ENCODE measurements at places on chromosomes 12 and 14.

- no peak for DNase-seq
Observed at GRCh38 chr14:99137001-99137700, 134.8 kb downstream of the BCL11B start.

GRCh38 chr12:49582850-49583249, 14.9 kb upstream of the MCRS1 start:
- DNase-seq, result no peak

DNA sequence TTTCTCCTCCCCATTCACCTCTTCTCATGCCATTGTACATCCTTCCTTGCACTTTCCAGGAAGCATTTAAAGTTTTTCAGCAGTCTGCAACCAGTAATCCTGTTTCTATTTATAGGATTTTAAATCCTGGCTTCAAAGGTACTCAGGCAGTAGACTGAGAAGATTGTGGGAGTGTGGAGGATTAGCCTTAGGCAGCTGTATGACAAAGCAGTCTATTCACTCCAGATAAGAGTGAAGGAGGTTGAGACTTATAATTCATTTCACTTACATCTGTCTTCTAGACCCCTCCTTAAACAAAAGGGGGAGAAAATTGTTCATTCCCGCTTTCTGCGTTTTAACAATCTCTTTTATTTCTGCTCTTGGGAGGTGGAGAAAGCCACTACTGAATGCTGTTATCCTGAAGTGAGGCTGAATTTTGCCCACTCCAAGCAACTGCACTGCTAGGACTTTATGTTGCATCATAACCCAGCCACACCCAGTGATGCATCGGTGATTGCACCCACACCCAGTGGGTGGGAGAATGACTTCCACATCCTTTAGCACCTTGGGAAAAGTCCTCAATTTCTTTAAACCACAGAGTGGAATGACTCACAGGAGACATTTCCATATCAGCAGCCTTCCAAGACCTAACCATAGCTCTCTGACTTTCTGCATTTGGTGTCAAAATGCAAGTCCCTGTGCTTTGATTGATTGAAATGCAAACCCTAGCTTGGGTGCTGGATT, 382.5 kb upstream of the ATP2B1 start:
- DNase-seq, result no peak

DNA sequence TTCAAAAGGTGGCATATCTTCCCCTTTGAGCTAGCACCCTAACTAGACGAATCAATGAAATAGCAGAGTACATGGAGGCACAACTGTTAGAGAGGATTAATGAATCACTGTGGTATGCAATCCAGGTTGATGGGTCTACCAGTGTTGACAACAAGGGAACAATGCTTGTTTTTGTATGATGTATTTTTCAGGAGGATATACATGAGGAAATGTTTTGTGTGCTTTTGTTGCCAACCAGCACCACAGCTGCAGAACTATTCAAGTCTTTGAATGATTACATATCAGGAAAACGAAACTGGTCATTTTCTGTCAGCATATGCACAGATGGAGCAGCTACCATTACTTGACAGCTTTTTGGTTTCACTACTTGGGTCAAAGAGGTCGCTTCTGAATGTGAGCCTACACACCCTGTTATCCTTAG, 142.6 kb downstream of the GPHN start:
- DNase-seq, result no peak

DNA sequence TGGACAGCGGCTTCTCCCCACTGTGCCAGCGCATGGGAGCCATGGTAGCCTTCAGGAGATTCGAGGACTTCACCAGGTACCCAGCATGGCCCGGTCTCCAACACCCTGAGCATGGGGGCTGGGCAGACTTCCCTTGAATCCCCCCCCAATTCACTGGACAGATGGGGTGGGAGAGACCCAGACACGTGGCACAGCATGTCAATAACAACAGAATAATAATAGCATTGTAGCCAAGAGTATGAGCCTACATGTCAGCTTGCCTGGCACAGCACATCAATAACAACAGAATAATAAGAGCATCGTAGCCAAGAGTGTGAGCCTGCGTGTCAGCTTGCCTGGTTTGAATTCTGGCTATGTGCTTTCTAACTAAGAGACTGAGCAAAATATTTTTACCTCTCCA, 76.4 kb downstream of the FOXN4 start:
- DNase-seq, result no peak

- DNase-seq, result no peak
Observed at GRCh38 chr14:84760489-84761126, 769.3 kb upstream of the FLRT2 start.

- DNase-seq, result no peak
Observed at GRCh38 chr14:78666336-78667056, 496.3 kb downstream of the NRXN3 start.

GRCh38 chr12:5310151-5310550, 121.8 kb upstream of the NTF3 start:
- no peak for DNase-seq

- no peak for DNase-seq
Observed at GRCh38 chr14:37140176-37140575, 32.2 kb downstream of the SLC25A21 start.

- DNase-seq, result no peak
Observed at GRCh38 chr12:42767326-42767954, 177.9 kb upstream of the PRICKLE1 start.

DNA sequence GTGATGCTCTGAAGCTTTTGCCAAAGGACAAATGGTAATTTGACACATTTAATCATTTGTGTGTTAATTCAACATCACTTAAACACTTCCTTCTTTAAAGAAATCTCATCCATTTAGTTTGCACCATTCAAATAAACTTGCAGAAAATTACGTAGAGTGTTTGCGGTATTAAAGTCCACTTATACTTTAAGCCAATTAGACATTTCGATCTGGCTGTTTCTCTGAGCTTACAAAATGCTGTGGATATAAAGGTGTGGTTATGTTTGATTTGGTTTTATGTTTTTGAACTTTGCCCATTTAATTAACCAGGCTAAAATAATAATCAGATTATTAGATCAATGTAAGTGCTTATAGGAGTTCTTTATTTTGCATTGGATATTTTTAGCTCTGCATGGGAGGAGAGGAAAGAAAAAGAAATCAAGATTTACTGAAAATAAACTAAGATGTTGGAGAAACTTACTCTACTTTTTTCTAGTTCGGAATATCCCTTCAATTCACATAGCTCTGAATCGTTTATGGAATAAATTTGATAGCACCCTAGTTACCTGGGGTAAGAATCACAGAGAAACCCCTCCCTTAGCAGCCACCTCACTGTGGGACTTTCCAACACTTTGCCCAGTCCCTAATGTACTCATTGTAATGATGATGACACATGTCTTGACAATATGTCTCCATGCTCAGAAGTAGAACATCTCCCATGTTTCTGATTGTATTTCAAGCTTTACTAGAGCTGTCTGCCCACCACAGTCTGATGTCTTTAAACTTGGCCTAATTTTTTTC, 268.0 kb downstream of the BTG1 start:
- DNase-seq, result peak; percentile 7

- DNase-seq, result no peak
Observed at GRCh38 chr14:95683793-95684192, 2.4 kb upstream of the TCL1B start.

DNA sequence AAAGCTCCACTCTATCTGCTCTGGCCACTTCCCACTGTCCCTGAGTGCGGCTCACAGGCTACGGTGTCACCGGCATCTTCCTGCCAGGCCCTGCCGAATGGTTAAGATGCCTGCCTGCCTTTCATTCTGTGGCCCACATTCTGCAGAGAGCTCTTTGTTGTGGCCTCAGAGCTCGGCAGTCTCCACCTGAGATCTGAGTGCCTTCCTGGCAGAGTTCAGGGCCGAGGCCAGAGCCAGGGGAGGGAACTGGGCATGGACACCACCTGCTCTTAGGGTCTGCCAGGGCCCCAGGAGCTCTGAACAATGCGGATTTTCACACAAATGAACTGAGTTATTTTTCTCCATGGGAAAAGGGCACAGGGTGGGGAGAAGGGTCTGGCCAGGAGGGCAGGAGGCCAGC, 127.2 kb downstream of the RBM19 start:
- DNase-seq, result no peak

DNA sequence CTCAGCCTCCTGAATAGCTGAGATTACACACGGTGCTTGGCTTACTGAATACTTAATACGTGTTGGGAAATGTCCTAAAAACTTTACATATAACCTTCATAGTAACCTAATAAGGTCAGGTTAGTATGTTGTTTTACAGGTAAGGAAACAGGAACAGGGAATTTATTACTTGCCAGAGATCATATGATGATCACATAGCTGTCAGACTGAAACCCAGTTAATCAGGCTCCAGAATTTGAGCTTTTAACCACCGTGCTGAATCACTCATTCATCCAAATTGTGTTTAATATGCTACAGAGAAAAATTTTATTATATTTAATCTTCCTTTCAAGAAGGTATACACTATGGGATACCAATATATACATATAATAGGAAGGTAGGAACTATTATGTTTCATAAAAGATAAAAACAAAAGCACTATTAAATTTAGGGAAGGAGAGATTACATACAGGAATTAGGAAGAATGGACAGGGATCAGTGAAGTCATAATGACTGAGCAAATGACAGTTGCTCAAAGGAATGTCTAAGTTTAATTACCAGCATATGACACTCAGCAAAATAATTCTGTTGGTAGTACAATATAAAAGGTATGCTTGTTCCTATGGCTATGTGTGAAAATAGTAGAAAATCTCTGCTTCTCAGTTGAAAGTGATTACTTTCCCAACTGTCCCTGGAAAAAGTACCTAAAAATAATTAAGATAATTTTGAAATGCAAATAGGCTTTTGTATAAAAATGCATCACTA, 59.3 kb downstream of the HEATR5A start:
- DNase-seq, result no peak

DNA sequence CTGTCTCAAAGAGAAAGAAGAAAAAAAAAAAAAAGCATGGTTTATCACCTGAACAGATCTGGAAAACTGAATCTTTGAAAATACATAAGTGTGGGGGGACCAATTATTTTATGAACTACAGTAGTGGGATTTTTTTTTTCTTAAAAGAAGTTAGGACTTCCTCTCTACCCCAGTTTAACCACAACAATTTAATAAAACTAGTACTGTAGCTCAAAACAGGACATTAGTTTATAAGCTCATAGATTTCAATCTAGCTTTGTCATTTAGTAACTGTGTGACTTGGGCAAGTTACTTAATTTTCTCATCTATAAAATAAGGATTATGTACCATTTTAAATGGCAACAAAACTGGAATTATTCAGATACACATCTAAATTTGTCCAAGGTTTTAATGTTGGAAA, 23.5 kb upstream of the ARID4A start:
- no peak for DNase-seq

DNA sequence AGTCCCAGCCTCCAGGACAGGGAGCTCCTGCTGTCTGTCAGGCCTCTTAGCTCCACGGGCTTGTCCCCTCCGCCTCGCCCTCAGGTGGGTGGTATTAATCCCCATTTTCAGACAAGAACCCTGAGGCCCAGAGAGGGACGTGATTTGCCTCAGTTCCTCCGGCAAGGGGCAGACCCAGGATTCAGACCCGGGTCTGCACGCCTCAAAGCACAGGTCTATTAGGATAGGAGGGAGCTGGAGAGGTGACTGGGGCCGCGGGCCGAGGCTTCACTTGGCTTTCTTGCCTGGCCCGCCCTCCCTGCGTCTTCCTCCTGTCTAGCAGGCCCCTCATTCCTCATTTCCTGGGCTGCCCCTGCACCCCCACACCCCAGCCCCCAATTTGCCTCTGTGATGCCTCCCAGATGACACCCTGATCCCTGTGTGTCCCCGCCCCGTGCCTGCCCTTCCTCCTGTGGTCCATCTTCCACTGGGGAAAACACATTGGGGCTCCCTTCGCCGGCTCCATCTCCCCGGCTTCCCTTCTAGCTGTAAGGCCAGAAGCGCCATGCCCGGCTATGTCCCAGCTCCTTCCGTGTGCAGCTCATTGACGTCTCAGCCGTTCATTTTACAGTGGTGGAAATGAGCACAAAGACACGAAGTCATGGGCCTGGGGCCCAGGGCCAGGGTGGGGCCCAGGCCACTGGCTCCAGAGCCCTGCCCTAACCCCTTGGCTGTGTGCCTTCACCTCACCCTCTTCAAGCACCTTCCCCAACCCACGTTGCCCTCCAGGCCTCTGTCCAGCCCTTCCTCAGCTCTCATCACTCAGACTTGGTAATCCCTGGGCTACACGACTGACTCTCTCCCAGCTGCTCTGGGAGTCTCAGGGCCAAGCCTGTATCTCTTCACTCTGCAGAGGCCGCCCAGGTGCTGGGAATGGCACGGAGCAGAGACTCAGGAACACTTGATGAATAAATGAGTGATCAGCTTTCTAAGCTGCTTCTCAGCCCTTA, 15.5 kb upstream of the CYP46A1 start:
- no peak for DNase-seq

- no peak for DNase-seq
Observed at GRCh38 chr12:123494124-123494851, 36.3 kb downstream of the SNRNP35 start.

- no peak for DNase-seq
Observed at GRCh38 chr14:33165144-33165925, 226.7 kb downstream of the NPAS3 start.

- DNase-seq, result no peak
Observed at GRCh38 chr12:75591628-75592027, 80.2 kb upstream of the KRR1 start.

DNA sequence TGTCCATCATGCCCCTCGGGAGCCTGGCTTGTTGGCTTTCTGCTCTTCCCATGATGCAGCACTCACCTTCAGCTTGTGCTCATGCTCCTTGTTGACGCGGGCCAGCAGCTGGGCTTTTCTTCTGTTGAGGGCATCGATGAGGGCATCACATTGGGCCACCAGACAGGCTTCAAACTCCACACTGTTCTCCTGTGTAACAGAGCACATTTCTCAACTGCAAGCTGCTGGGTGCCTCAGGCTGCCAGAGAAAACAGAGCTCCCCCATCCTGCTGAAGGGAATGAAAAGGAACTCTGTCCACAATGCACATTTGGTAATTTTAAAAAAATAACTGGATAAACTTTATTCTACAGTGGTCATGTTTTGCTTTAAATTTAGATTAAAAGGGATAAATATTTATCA, 72.1 kb downstream of the TRIM9 start:
- no peak for DNase-seq

DNA sequence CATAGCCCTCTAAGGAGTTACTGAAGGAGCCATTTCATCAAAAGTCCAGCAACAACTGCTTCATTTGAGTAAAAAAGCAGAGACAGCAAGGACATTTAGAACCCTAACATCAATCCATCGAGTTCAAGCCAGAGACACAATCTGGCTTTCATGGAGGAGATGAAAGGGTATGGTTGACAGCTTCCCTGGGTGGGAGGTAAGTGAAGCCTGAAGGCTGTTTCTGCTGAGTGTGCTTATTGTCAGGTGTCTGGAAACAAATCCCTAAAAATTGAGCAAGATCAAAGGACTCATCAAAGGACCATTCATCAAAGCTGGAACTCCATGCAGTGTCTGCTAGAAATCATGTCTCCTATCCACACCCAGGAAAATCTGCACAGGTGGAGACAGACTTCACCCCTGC, 104.4 kb upstream of the CCDC196 start:
- DNase-seq, result no peak

- DNase-seq, result no peak
Observed at GRCh38 chr12:62006076-62006732, 254.0 kb upstream of the USP15 start.

DNA sequence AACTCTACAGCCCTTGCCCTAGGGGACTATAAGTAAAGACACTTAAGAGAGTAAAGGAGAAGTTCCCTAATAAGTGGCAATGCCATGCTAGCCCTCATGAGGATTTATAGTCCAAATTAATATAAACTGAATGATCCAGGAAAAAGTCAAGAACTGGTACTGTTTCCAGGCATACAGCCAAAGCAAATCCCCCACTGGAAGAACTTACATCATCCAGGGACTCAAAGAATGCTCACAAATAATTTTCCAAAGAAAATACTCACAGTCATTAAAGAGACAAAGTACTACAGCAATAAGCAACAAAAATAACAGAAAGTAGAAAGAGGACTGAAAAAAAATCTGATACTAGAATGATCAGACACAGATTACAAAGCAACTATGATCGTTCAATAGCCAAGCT, 79.7 kb upstream of the RAP1B start:
- DNase-seq, result no peak
